Tongue (tissue), 3 donors: ENCODE measurements at places on chromosomes 7 and 10.

DNA sequence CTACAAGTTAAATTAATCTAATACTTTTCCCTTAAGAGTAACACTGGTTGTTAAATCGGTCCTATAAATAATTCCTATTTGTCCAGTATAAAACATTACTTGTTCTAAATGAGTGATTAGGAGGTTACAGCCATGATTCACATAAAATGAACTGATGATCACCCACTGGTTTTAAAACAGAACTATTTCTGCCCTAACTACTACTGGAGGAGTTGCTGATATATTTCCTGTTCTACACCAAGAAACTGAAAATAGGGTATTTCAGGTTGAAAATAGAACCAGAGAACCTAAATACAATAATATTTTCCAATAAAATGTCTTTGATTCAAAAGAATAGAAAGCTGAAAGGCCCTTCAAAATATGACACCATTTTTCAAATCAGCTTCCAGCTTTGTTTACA, 30.9 kb downstream of the DNAJC1 start:
- no peak for DNase-seq

GRCh38 chr7:99003419-99003818, 125.1 kb downstream of the TRRAP start:
- no peak for DNase-seq

DNA sequence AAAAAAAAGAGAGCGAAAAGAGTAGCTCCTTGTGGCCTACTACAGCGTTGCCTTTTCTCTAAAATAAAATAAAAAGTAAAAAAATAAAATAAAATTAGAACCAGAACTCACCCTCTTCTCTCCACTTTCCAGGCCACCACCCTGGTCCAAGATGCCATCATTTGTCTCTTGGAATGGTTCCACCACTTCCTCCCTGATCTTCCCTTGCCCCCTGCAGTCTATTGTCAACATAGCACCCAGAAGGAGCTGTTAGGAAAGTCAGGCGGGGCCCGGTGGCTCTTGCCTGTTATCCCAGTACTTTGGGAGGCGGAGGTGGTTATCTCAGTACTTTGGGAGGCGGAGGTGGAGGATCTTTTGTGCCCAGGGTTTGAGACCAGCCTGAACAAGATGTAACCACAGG, 7.6 kb upstream of the GRID2IP start:
- DNase-seq, result peak; percentile 39

DNA sequence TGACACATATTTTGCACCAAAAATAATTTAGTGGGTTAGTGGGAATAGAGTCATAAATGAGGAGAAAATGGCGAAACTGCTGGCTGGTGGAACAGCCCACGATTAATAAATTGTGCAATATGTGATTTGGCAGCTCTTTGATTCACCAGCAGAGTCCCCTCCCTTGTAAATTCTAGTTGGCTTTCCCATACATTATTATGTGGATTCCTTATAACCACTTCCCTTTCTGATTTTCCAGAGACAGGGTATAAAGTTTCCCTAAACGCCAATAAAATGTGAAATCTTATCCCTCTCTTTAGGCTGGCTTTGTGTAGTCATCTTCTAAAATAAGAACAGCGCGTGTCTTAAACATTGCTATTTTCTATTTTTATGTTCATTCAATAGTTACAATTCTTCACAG, 149.4 kb upstream of the FERD3L start:
- DNase-seq, result peak; percentile 26

DNA sequence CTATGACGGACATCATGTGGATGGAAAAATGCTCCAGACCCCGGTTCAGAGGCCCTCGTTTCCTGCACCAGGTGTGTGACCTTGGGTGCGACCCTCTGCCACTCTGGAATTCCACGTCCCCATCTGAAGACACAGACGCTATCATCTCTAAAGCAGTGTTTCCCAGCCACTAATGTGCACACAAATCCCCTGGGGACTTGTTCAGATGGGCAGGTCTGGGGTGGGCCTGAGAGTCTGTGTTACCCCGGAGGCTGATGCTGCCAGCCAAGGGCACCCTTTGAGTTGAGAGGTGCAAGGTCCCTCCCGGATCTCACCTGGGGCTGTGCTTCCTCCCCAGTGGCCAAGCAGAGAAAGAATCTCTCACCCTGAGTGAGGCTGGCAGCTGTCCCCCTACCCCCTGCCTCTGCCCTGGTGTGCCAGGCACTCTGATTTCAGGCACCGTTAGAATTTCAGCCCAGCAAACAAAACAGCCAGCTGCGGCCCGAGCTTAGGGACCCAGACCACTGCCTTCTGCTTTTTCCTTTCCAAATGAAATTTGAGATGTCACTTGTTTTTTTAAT, 90.0 kb downstream of the SLIT1 start:
- DNase-seq, result peak; percentile 64

- DNase-seq, result no peak
Observed at GRCh38 chr10:131870411-131870810, 30.4 kb upstream of the PPP2R2D start.
